ENCODE measurements at places on chromosomes 5 and 9.

DNA sequence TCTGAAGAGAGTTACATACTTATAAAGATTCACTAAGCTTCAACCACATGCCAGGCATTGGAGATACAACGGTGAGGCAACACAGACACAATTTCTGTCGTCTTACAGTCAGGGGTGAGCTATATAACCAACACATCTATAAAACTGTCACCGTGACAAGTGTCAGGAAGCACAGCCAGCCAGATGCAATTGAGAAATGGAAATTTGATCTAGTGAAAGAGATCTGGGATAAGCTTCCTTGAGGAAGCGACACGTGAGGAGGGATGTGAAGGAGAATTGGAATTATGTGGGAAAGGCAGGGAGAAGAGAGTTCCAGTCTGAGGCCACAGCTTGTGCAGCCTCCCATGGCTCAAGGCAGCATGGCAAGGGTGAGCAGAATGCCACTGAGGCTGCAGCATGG, 50.9 kb upstream of the ZNF354B start:
- DNase-seq = no peak

GRCh38 chr9:37105234-37105633, 15.1 kb upstream of the ZCCHC7 start:
- peak; percentile 34 for DNase-seq

DNA sequence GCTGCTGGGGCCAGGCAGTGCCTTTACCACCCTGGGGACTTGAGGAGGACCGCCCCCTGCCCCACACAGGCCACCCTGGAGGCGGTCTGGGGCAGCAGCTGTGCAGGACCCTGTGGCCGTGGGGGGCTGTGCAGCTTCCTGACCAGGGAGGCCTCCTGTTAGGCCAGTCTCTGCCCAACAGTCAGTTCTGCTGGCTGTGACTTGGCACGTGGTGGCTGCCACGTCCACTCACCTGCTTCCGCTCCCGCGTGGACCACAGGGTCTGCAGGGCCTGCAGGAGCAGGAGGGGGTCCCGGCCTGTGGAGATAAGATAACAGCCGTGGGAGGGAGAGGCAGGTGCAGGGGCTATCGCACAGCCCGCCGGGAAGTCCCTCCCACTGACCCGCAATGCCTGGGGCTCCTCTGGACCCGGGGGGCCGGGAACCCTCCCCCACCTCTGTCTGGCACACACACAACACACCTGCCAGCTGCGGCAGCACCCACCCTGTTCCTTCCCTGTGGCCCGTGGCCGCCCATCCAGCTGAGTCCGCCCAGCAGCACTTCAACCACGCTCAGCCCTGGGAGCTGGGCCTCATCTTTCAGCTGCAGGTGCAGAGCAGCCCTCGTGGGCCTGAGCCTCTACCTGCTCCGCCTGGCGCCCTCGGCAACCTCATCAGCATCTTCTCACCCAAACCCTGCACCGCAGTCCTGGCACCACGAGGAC, 39.7 kb downstream of the EXD3 start:
- no peak for DNase-seq

GRCh38 chr9:77927265-77927664, 104.3 kb downstream of the GNAQ start:
- DNase-seq = peak; percentile 51

DNA sequence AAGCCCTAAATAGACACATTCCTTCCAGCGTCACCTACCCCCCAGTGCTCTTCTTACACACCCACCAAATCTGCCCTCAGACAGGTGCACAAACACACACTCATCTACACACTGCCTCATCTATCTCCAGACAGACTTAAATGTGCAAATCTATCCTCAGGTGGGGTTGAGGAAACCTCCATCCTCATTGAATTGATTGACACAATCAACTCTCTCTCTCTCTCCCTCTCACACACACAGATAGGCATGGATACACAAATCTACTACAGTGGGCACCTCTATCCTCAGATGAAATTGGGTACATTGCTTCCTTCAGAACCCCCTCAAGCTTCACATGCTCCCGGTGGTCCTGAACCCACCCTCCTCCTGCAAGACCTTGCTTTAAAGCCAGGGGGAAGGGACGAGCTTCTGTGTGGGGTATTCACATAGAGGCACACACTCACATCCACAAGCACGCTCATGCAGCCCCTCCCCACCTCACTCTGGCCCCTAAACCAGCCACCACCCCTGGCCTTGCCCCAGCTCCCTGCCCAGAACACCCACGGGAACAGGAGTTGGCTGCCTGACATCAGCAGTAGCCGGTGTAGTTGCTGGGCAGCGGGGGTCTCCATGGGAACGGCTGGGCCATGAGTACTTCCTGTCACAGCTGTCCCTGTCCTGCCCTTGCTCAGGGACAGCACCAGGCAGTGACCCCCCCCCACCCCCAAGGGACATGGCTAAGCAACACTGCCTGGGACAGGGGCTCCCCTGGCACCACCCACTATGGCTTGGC, 22.8 kb downstream of the PCDH1 start:
- no peak for DNase-seq

- peak; percentile 43 for DNase-seq
Observed at GRCh38 chr9:81264516-81264915, 424.8 kb downstream of the TLE1 start.

GRCh38 chr5:15966066-15966640, 213.4 kb downstream of the MARCHF11 start:
- peak; percentile 50 for DNase-seq

DNA sequence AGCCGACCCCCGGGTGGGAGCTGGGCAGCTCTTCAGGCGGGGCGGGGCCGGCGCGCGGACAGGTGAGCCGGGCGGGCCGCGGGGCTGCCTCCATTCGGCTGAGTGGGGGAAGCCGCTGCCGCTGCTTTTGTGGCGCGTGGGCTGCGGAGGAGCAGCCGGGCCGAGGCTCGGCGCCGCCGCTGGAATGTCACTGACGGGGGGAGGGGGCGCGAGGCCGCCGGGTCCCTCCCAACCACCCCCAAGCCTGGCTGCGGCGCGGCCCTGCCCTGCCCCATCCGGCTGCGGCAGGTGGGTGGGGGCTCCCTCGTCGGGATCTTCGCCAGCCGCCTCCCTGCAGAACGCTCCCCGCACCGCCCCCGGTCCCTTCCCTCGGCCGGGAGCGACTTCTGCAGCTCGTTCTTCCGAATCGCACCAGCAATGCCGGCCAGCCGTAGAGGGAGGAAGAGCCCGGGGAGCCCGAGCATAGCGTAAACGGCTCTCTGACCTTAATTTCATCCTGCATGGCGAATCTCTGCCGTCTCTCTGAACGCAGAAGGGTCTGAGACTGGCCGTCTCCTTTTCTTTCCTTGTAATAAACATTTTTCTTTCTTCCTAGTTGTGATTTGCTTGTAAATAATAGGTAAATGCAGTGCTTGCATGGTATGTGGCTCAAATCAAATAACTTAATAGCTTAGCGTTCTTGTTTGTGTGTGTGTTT, 505 bp downstream of the SPTAN1 start:
- DNase-seq = no peak
